ENCODE measurements at places on chromosomes 5 and 9. TPM values are rescaled to one million over a fixed set of nuclear protein-coding genes. Genes with fewer than 3 reads are reported as not detected.

DNA sequence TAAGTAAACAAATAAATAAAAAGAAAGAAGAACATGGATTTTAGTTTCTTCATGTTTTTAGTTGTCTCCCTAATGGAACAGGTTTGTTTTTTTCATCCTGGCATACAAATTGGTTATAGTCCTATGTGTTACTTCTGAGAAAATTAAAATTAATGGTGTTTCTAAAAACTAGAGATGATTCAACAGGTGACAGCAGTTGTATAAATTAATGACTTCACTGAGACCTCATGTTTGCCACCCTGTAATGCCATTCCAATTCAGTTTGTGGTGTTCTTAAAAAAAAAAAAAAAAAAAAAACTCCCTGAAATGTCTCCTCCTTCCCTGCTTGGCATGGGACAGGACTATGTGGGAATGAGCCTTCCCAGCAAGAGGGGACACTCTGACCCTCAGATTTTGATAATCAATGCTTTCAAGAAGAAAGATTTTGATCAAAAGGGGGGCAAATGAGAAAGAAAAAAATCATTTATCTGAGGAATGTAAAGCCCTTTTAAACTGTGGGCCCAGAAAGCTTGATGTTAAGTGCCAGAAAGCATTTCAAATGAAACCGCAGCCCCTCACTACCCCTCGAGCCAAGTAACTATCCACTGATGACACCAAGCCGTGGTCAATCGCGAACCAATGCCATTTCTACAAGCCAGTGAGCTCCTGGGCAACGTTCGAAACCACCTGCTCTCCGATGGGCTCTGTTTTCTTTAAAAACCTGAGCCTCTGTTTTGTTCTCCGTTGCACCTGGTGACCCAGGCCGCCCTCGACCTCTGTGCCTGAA, 941 bp downstream of the EXD3 start:
- no peak for DNase-seq

- no peak for DNase-seq
These were observed 391.3 kb downstream of the DIRAS2 start for GRCh38 chr9:90251316-90251715.

- DNase-seq: no peak
These were observed 182.3 kb downstream of the SPATA31D1 start for GRCh38 chr9:82170866-82171265.

- DNase-seq: no peak
These were observed 83.9 kb downstream of the NR2F1-AS1 start for GRCh38 chr5:93497096-93497495.

DNA sequence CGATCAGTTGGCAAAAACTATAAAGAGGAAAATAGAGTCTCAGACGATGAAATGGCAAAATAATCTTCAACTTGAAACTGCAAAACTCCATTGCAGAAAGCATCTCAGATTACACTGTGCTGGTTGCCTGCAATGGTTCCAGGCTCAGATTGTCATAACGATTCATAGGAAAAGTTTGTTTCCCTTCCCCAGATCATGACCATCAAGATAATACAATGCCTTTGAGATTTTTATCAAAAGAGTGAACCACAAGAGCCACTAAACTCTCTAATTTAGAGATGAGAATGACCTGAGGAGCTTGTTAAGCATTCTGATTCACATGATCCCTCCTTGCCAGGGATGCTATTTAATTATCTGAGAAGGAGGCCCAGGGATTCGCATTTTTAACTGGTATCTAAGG, 52.6 kb upstream of the ITGA1 start:
- no peak for DNase-seq

- no peak for DNase-seq
These were observed 26.6 kb upstream of the PIP5K1B start for GRCh38 chr9:68678430-68678829.

DNA sequence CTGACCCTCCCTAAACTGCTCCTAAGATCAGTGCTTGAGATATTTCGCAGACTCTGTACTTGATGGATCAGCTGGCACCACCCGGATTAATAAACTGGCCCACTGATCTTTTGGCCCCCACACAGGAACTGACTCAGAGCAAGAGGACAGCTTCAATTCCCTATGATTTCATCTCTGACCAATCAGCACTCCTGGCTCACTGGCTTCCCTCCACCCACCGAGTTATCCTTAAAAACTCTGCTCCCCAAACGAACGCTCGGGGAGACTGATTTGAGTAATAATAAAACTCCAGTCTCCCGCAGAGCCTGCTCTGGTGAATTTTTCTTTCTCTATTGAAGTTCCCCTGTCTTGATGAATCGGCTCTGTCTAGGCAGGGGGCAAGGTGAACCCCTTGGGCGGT, 36.5 kb upstream of the CD180 start:
- no peak for DNase-seq

GRCh38 chr9:108588246-108588645, 267.5 kb downstream of the ACTL7B start:
- DNase-seq: no peak

DNA sequence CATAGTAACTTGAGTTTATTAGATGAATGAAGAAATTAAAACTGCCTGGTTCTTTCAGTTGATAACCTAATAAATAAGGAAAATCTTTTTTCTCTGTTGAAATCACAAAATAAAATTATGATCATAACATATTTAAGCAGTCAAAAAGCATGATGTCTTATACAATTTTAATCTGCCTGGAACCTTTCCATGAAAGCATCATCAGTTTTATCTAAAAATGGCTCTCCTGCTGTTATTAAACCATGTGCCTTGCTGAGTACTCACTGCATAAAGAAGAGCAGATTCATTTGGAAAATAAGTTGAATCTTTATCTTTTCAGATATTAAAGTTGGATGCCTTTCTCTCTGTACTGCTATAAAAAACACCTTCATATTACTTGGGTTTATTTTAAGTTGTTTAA, 148.8 kb downstream of the SLC24A2 start:
- no peak for DNase-seq

GRCh38 chr5:32503261-32503660, 58.7 kb upstream of the ZFR start:
- DNase-seq: no peak

DNA sequence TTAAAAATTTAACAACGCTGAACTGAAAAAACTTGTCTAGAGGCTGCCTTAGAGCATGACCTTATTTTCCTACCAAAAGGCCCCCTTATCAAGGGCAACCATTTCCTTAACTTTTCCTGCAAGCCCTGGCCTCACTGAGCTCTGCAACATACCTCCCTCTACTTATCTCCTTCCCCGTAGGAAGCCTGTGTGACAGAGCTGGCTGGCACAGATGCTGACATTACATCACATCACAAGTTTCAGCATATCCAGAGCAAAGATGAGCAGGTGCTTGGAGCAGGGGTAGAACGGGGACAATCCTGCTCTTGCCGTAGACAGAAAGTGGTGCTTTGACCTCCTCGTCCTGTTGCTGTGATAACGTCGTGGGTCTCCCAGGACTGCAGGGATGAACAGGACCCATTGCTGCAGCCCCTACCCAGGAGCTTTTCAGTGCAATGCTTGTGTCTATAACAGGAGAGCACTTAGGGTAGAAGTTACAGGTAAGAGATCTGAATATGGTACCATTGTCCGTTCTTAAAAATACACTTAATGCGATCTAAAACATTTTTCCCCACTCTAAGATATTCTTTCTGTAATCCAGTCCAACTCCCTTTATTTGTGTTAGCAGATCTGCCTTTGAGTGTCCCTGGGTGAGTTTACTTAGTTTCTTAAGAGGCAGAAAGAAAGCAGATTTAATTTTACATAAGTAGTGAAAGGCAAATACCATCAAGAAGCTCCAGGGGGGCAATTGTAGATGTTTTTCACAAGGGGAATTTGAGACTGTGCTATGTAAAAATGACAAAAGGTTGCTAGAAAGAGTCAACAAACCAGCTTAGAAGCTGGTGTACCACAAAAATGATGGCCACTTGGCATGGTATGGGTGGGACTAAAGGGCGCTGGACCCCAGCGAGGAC, 101.9 kb upstream of the EFNA5 start:
- no peak for DNase-seq

- no peak for DNase-seq
These were observed 84.9 kb downstream of the KLHL3 start for GRCh38 chr5:137651022-137651421.

DNA sequence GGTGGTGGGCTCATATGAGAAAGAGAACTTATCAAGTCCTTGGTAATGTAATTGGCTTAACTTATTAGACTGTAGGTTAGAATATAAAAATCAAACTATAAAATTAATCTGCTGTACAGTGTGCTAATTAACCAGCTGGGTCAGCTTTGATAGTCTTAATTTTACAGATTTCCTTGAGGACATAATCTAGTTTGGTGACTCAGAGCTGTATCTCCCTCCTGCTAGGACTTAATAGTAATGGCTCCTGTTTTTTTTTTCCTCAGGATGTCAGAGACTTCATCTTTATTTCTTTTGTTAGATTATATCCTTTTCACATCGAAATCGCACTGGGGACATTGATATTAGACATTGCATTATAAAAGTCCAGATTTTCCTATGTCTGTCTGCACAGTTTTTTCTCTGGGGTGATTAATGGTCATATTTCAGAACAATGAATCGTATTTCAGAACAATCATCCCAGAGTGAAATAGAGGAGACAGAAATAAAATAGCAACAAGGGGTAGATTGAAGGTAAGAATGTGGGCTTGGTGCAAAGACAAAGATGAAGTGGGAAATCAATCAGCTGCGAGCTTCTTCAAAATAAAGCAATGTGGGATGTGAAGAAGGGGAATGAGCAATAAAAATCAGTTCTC, 346.4 kb upstream of the RIOK2 start:
- DNase-seq: no peak

- no peak for DNase-seq
These were observed 9.6 kb upstream of the SSBP2 start for GRCh38 chr5:81760521-81760920.

DNA sequence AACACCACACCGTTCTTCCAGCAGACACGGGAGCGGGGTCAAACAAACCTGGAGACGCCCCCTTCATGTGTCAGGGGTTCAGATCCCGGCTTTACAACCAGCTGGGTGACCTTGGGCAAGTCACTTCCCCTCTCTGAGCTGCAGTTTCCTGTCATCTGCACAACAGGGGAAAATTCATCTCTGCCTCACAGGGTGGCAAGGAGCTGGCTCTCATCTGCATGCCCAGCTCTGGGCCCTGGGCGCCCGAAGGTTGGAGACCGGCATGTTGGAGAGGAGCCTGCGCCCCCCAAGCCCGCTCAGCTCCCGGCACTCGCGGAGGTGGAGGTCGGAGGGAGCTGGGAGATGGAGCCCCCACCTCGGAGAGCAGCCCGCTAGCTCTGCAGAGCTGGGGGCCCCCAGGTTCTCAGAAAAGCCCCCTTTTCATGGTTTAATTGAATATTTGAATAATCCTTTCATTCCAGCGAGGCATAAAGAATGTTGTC, 20.4 kb downstream of the NR5A1 start:
- DNase-seq: no peak

DNA sequence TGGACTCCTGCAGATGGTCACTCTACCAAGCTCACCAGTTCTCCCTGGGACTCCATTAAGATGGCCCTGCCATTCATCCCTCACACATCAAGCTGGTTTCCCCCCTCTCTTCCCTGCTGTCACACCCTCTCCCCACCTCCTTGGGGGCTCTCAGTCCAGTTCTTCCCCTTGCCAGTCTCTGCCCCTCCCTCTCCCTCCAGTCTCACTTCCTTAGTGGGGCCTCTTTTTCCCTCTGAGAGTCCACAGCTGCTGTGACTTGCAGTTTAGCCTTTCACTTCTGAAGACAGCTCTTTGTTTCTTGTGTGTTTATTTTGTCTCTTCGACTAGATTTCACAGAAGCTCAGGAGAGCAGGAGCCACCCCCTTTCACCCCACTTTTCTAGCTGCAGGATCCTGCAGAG, 10.5 kb downstream of the DOCK2 start:
- no peak for DNase-seq

DNA sequence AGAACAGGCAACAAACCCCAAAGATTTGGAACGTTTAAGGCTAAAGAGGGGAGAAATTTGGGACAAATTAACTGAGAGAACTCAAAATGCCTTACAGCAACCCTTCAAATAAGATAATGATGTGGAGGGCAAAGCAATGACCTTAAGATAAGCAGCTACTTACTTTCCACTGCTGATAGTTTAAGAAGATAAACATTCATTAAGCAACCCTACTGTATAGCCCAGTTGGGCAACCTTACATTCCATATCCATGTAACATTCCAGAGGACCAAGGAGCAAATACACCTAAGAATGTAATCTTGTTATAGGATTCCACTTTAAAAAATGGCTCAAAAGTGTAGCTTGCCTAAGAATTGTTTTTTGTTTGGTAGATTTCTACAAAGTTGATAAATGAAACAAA, 14.8 kb downstream of the ETF1 start:
- no peak for DNase-seq

DNA sequence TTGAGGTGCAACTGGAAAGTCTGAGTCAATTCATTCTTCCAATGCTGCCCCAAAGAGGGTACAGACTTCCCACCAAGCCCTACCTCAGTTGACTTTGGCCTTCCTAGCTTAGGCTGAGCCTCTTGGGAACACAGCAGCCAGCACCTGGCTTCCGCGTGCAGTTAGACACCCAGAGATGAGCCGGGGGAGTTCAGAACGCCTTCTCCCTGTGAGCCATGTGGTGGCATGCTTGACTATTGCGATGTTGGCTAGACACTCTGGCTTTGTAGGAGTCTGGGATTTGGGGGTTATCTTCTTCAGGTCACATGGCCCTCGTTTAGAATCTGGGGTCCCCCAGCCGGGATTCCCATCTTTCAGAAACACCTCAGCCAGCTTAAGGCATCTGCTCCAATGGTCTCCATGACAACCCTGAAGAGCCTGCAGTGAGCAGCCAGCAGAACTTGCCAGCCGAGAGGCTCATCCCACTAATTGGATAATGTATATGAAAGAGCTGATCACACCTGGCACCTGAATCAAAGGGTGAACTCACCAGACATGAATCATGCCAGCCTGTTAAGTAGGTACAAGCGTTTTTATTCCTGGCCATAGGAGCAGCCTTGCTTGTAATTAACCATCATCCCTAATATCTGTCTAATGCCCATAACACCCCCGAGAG, 167.5 kb downstream of the SYK start:
- DNase-seq: no peak

DNA sequence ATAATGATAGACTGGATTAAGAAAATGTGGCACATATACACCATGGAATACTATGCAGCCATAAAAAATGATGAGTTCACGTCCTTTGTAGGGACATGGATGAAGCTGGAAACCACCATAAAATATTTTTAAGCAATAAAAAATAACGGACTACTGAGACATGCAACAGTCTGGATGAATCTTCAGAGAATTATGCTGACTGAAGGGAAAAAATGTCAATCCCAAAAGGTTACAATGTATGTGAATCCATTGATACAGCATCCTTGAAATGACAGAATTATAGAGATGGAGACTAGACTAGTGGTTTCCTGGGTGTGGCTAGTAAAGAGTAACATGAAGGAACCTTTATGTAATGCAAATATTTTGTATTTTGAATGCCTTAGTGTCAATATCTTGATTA, 1808.6 kb upstream of the NUDT12 start:
- DNase-seq: no peak

The CAMK4 gene
- total RNA-seq: 0.89 TPM

The S1PR3 gene
- 5.2 TPM for total RNA-seq

The PCDHB13 gene
- 2.9 TPM for total RNA-seq

The ZNF483 gene
- 2.4 TPM for total RNA-seq

The TOPORS gene
- total RNA-seq: 19.6 TPM

The SLCO4C1 gene
- 0.10 TPM for total RNA-seq

The CCDC127 gene
- total RNA-seq: 9.6 TPM

The GFPT2 gene
- total RNA-seq: 18.8 TPM

The FIBCD1 gene
- total RNA-seq: 6.8 TPM

The ZDHHC11 gene
- 4.7 TPM for total RNA-seq

The FANCG gene
- total RNA-seq: 14.9 TPM

The CXCL14 gene
- 0.21 TPM for total RNA-seq
